GM04503 (cell line): ENCODE measurements at places on chromosomes 1 and 21.

- DNase-seq, result no peak
Observed at GRCh38 chr1:84350550-84350949, 47.7 kb upstream of the DNASE2B start.

DNA sequence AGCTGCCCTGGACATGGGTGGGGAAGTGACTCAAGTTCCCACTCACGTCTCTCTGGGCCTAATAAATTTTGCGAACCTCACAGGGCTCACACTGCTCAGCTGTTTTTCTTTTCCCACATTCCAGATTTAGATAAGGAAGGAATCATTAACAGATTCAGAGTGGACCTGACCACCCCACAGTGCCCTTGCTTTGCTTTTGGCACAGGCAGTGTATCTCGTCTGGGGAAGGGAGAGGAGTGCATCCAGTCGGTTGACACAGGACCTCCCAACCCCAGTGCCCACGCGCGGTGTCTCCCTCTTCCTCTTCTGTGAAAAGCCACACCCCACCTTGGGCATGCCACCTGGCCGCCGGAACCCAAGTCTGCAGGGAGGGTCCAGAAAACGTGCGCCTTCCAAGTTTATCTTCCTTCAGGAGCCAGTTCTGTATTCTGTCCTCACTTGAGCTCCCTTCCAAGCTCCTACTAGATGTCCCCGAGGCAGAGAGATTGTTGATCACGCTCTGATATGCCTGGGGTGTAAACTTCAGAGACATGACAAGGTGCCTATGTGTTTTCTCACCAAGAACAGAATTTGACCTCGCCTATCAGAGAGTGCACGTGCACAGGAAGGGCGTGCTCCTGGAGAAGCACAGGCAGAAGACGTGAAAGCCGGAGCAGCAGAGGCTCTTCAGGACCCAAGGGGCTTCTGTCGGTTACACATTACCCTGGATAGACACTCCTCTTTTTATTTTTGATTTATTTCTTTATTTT, 9.5 kb upstream of the SLC2A5 start:
- no peak for DNase-seq

- DNase-seq, result no peak
Observed at GRCh38 chr1:44048532-44049215, 17.4 kb upstream of the SLC6A9 start.

DNA sequence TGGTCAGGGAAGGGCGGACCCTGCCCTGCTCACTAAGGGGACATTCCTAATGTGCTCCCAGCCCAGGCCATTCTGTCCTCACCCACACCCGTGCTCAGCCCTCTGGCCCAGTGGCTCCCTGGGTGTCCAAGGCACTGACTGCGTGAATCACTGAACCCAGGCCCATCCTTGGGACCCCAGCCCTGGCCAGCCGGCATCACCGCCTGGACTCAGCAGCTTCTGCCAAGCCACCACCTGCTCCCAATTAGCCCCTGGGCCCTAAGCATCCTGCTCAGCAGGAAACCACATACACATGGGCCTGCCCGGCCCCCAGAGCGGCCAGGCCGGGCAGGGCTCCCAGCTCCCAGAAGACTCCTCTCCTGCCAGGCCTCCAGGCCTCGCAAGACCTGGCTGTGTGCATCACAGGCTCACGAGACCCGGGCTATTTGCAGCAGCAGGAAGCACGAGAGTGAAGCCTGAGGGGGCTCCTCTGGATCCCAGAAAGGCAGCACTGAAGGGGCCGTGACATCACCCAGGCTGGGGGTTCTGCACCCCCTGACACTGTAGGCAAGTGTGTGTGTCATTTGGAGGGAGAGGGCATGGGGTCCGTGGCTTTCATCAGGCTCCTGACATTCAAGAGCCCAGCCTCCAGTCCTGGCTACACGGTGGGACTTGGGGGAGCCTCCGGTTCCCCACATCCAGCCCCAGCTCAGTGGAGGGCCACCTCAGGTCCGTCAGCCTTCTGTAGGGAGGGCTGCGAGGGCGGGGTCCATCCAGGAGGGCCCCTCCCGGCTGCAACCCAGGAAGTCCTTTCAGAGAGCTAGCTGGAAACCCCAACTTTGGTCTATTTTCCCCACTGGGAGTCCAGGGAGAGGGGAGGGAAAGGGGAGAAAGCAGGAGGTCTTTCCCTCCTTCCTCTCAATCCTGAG, 1.6 kb downstream of the MFAP2 start:
- DNase-seq, result peak; percentile 74

GRCh38 chr1:211925016-211925415, 94.5 kb upstream of the LPGAT1 start:
- DNase-seq, result no peak

DNA sequence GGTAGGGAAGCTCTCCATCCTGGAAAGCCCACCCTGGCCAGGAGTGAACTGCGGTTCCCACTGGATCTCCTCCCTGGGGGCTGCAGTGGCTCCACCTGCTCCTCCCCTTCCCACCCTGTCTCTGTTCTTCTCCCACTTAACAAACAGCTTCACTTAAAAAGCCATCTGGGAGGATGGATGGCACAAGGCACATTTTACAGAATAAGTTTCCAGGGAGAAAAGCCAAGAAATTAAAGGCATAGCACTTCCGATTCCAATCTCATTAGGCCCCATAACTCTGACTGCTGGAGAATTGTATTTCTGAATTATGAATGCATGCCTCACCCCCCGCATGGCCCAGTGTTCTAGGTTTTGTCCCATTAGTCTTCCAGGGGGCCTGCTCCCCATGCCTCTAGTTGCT, 718.3 kb downstream of the PTPRU start:
- DNase-seq, result no peak

GRCh38 chr1:26126321-26127084, 14.9 kb downstream of the PDIK1L start:
- DNase-seq, result no peak

GRCh38 chr1:112439592-112439991, 43.6 kb downstream of the CTTNBP2NL start:
- no peak for DNase-seq

GRCh38 chr1:178037510-178038253, 56.2 kb upstream of the RASAL2 start:
- no peak for DNase-seq

DNA sequence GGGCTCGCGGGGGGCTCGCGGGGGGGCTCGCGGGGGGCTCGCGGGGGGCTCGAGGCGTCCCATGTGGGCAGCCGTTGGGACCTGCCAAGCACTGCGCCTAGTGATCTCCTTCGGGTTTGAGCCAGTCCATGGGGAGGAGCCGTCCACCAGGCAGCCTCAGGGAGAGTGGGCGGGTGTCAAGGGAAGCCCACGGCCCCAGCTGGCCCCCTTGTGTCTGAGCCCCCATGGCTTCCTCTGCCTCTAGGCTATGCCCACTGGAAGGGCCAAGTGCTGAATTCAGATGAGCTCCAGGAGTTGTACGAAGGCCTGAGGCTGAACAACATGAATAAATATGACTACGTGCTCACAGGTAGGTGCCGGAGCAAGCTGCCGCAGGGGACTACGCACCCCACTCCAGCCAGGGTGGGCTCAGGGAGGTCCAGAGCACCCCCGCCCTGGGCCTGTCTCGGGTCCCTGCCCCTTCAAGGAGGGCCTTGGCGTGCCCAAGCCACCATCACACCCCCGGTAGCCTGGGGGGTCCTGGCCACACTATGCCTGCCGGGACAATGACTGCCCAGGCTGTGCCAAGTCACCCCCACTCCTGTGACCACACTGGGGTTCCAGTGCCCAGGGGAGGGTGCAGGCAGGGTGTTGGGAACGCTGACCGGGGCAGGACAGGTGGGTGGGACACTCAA, 22.6 kb downstream of the PDXK start:
- no peak for DNase-seq

DNA sequence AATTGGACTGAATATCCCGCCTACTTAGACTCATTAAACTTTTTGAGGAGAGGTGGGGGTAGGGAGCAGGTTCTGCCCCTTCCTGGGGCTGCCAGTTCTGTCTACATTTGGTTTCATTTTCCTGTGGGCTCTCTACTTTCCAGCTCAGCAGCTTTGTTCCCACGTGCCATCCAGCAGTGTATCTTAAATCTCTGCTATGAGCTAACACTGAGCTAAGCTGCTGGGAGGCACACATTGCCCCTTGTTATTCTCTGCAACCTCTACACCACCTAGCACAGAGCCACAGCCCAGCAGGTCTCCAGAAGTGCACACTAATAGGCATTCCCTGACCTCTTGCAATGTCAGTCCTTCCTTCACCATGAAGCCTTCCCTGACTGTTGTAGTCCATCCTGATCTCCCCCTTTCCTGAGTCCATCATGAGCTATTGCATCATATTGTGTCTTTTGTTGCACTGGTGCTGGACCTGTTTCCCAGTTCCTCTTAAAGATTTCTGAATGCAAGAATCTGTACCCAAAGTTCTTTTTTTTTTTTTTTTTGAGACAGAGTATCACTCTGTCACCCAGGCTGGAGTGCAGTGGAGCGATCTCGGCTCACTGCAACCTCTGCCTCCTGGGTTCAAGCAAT, 28.7 kb upstream of the NRDC start:
- DNase-seq, result no peak

- no peak for DNase-seq
Observed at GRCh38 chr1:92973203-92973897, 12.1 kb upstream of the DIPK1A start.

- DNase-seq, result no peak
Observed at GRCh38 chr1:156618853-156619581, at the start of gene HAPLN2. Gene HAPLN2, plus strand, starts transcription at chr1:156619415. Its CDS starts 4,076 bp downstream, at chr1:156623491.

GRCh38 chr1:46551597-46552095, at the start of gene KNCN:
Gene KNCN, minus strand, starts transcription at chr1:46551647. Its CDS starts 432 bp downstream, at chr1:46551215.
- DNase-seq, result no peak

GRCh38 chr1:60078182-60078581, 4.6 kb upstream of the C1orf87 start:
- DNase-seq, result peak; percentile 13
